HS-5 (cell line): ENCODE measurements at places on chromosomes 16 and 17.
A peak's percentile ranks its signal among the peaks of the same experiment; 100 is the strongest.

DNA sequence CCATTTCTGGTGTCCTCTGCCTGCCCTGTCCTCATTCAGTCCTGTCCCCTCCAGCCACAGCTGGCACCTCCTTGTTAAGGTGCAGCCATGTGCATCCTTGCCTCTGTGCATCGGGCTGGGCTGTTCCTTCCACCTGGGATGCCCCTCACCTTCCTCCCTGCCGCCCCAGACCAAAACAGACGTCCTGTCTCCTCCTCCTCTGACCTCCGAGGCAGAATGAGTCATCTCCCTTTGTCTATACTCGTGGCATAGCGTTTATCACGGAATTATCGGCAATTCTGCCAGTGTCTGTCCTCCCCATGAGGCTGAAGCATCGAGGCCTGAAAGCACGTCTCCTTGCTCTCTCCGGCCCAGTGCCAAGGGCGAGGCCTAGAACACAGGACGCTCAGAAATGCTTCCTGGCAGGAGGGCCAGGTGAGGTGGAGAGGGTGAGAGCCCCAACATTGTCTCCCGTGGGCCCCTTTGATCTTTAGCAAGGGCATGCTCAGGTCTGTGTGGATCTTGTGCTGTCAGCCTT, 4.6 kb downstream of the RAI1 start:
- DNase-seq = no peak

- DNase-seq = no peak
Observed at GRCh38 chr16:56970934-56971767, 9.4 kb downstream of the CETP start.

GRCh38 chr17:8846768-8847211, 20.7 kb downstream of the PIK3R6 start:
- peak; percentile 20 for DNase-seq

GRCh38 chr17:21397341-21398190, 21.4 kb downstream of the KCNJ12 start:
- DNase-seq = no peak

DNA sequence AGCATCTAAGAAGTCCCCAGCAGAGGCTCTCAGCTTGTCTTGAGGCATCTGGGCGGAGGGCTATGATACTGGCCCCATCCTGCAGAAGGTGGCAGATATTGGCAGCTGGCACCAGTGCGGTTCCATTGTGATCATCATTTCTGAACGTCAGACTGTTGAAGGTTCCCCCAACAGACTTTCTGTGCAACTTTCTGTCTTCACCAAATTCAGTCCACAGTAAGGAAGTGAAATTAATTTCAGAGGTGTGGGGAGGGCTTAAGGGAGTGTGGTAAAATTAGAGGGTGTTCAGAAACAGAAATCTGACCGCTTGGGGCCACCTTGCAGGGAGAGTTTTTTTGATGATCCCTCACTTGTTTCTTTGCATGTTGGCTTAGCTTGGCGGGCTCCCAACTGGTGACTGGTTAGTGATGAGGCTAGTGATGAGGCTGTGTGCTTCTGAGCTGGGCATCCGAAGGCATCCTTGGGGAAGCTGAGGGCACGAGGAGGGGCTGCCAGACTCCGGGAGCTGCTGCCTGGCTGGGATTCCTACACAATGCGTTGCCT, at the start of gene CIITA:
CIITA (plus strand) TSS at position 404 of the 543 bp plus-strand sequence; CDS start at position 533, 129 bp downstream.
- DNase-seq = peak; percentile 91

DNA sequence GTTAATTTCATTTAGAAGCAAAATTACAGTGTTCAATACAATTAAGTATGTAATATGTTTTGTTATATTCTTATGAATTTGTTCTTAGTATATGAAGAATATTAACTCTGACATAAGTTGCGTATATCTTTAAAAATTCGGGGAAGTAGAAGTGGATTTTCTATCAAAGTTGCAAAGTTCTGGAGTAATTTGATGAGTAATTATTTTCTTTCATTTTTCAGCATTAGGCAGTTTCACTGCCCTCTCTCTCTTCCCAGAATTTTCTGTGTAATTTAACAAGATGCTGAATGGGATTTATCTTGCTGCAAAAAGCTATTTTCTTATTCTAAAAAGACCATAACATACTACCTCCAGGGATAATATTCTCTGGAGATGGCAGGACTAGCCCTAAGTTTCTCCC, 8.9 kb upstream of the CCL18 start:
- DNase-seq = no peak

- DNase-seq = peak; percentile 64
Observed at GRCh38 chr17:63279498-63280230, 166.4 kb downstream of the CYB561 start.

GRCh38 chr16:81263470-81264220, 25.2 kb downstream of the BCO1 start:
- no peak for DNase-seq

GRCh38 chr17:54859187-54859586, 41.5 kb upstream of the TOM1L1 start:
- DNase-seq = no peak

DNA sequence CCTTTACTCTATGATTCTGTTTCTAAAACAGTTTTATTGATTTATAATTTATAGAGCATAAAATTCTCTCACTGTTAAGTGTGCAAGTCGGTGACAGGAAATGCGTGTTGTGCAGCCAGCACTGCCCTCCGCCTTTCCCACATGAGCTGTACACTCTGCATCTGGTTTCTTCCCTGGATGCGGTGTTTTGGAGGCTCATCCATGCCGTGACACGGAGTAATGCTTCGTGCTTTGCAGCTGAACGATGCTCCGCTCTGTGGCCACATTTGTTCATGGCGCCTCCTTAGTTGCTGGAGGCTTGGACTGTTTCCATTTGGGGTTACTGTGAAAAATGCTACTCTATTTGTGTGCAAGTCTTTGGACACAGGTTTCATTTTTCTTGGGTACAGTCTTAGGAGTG, 7.2 kb upstream of the IGFALS start:
- no peak for DNase-seq

GRCh38 chr17:78812855-78813254, 27.8 kb downstream of the USP36 start:
- DNase-seq = no peak

- no peak for DNase-seq
Observed at GRCh38 chr16:2056681-2057407, 9.1 kb downstream of the TSC2 start.
